ENCODE measurements at places on chromosomes 12 and 14.

- no peak for DNase-seq
Observed at GRCh38 chr14:52690983-52691760, 4.2 kb downstream of the ERO1A start.

GRCh38 chr14:97757491-97757890 is 960.3 kb downstream of the VRK1 start:
- peak; percentile 69 for DNase-seq

GRCh38 chr12:82818271-82819035 is 131.7 kb downstream of the TMTC2 start:
- no peak for DNase-seq

GRCh38 chr12:88325816-88326189 is 183.7 kb downstream of the TMTC3 start:
- no peak for DNase-seq

GRCh38 chr14:79443602-79444001 is 767.7 kb downstream of the DIO2 start:
- no peak for DNase-seq

GRCh38 chr14:67513631-67514108 is 19.4 kb upstream of the PLEKHH1 start:
- no peak for DNase-seq

- no peak for DNase-seq
Observed at GRCh38 chr12:30047516-30048254, 263.9 kb upstream of the TMTC1 start.

DNA sequence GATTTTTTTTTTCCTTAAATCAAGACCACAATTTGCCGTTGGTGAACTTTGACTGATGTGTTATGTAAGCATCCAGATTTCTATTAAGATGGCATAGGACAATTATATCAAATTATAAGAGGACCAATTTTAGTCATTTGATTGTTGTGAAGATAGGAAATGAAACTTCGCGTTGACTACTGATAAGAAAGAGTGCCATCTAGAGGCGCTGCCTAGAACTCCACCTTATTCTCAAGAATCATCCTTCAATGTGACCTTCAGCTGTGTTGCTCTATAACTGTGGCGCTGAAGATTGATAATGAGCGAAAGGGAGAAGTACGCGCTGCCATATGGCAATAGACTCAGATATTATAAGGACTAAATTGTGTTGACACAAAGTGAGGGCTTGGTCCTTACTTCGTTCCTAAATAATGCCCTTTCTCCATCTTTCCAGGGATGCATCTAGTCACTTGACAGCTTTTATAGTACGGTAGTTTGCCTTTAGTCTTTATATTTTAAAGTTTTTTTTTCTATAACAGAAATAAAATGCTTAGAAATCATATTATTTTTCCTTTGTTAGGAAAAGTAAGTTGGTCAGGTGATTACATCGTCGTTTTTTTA is 350.8 kb upstream of the STXBP6 start:
- DNase-seq = peak; percentile 62

DNA sequence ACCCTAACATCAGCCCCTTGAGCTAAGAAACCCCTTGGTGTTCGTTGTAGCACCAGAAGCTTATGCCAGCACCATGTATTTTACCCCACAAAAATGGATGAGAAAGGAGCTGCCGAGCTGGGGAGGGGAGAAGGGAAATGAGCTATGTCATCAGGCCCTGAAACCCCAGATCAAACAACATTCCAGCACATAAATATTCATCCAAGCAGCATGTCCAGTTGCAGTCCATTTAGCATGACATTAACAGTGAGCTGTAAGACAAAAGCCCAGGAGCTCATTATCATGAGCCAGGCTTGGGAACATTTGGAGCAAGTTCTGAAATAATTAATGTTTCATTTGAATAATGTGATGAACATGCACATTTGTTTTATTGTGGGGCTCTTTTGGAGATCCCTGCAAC is 630.1 kb upstream of the TMEM132C start:
- DNase-seq = no peak

- DNase-seq = no peak
Observed at GRCh38 chr12:120397824-120398540, 29.0 kb upstream of the MSI1 start.

All from islet precursor cell (in vitro differentiated cells).